Activated CD4-positive, alpha-beta T cell treated with anti-CD3 and anti-CD28 coated beads, Interleukin-2, amount 10 ng/mL, durations not matched to agents 7 days and 5 days (primary cell): ENCODE measurements at places on chromosomes 1 and 21. TPM values are rescaled to one million over a fixed set of nuclear protein-coding genes. Genes with fewer than 3 reads are reported as not detected.

Gene DCLRE1B
- total RNA-seq, result 16.2 TPM

Gene GPR25
- not detected for total RNA-seq

Gene DPYD
- 62.9 TPM for total RNA-seq

Gene S100A1
- total RNA-seq, result not detected

Gene CD247
- 261 TPM for total RNA-seq

Gene FNDC10
- total RNA-seq, result 7.9 TPM

Gene PLA2G2C
- total RNA-seq, result not detected

Gene RGL1
- total RNA-seq, result 2.6 TPM

Gene CHAF1B
- total RNA-seq, result 25.3 TPM

Gene PLCH2
- 21.1 TPM for total RNA-seq

Gene ARHGEF11
- 38.5 TPM for total RNA-seq

Gene HSD3B1
- not detected for total RNA-seq

Gene PCSK9
- not detected for total RNA-seq

Gene CSF1
- 39.5 TPM for total RNA-seq

Gene NR5A2
- not detected for total RNA-seq

Gene REN
- total RNA-seq, result not detected

Gene OR2L13
- total RNA-seq, result not detected

Gene TACSTD2
- total RNA-seq, result not detected

Gene MYOC
- not detected for total RNA-seq

Gene OR2L5
- total RNA-seq, result 0.08 TPM

Gene SMCP
- total RNA-seq, result not detected

Gene OR2L8
- total RNA-seq, result not detected

Gene INAVA
- total RNA-seq, result not detected

Gene ERG
- total RNA-seq, result not detected

Gene ZMYND12
- total RNA-seq, result 0.69 TPM

Gene TRNP1
- not detected for total RNA-seq

Gene MYOG
- not detected for total RNA-seq

Gene CFAP74
- not detected for total RNA-seq

Gene KRTAP10-12
- total RNA-seq, result not detected

Gene SYPL2
- not detected for total RNA-seq

Gene GBP3
- 39.2 TPM for total RNA-seq

Gene DNAJC11
- 43.0 TPM for total RNA-seq

Gene MCOLN3
- total RNA-seq, result 3.1 TPM

Gene TMPRSS15
- total RNA-seq, result not detected

Gene CGN
- 0.17 TPM for total RNA-seq

Gene WDR3
- total RNA-seq, result 28.0 TPM

Gene HSF2BP
- total RNA-seq, result 0.72 TPM

Gene LRRC38
- not detected for total RNA-seq

Gene ADORA3
- total RNA-seq, result 0.15 TPM

Gene ZFP69B
- 3.5 TPM for total RNA-seq

Gene RNF186
- not detected for total RNA-seq

Gene CELA3A
- total RNA-seq, result not detected

Gene WNT3A
- not detected for total RNA-seq

Gene RGS4
- total RNA-seq, result not detected

Gene CNTN2
- not detected for total RNA-seq

Gene PRMT2
- total RNA-seq, result 116 TPM

Gene CFHR2
- total RNA-seq, result not detected

Gene CHD1L
- 50.0 TPM for total RNA-seq

Gene IFI16
- 300 TPM for total RNA-seq

Gene MAP3K7CL
- 6.6 TPM for total RNA-seq

Gene SCAMP3
- 88.7 TPM for total RNA-seq

Gene SEMA4A
- total RNA-seq, result 37.8 TPM

Gene C1orf53
- 1.2 TPM for total RNA-seq

Gene TIAM1
- total RNA-seq, result 59.1 TPM

Gene FLVCR1
- total RNA-seq, result 16.7 TPM
